ENCODE measurements at places on chromosomes 1 and 21.
A peak's percentile ranks its signal among the peaks of the same experiment; 100 is the strongest.

DNA sequence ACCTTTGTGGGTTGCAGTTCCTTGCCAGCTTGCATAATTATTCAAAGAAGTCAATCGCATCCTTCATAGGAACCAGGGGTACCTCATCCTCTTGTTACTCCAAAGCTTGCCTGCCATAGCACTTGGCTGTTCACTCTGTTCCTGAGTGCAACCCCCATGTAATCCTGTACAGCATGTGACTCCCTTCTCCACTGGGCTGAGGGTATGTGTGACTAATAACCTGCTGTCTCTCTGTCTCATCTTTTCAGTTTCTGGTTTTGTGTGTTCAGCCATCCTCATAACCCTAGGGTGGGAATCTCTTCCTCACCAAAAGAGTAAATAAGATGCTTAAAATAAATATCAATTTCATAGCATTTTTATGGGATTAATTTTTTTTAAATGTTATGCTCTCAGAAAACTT lies 351.9 kb downstream of the S1PR1 start:
- DNase-seq, result no peak

GRCh38 chr1:234543442-234544086 lies 64.6 kb upstream of the TARBP1 start:
- peak; percentile 63 for DNase-seq

GRCh38 chr1:44637702-44638411 lies 36.4 kb downstream of the TMEM53 start:
- DNase-seq, result peak; percentile 99

DNA sequence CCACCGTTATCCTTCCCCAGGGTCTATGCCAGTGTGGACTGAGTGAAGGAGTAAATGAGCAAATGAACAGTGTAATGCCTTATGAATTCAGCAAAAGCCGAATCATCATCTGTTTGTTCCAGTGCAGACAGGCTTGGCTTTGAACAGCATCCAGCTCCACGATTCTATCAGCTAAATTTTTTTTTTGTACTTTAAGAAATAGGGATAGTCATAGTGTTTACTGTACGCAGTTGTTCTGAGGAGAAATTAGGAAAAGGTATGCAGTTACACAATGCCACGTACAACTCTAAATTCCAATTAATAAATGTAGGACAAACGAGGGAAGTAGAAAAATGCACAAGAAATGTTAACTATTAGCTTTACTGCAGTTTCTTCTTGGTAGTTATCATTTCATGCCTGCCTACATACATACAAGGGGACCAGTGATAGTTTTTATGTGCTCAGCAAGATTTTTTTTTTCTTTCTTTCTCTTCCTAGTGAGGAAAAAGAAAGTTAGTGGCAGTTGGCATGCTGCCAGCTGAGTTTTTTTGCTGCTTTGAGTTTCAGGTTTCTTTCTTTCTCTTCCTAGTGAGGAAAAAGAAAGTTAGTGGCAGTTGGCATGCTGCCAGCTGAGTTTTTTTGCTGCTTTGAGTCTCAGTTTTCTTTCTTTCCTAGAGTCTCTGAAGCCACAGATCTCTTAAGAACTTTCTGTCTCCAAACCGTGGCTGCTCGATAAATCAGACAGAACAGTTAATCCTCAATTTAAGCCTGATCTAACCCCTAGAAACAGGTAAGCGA lies at the start of gene IFI44L:
TSS of gene IFI44L (plus strand) at position 646 of the 777 bp plus-strand sequence. CDS start 7,468 bp downstream, outside the sequence.
- DNase-seq, result peak; percentile 10

DNA sequence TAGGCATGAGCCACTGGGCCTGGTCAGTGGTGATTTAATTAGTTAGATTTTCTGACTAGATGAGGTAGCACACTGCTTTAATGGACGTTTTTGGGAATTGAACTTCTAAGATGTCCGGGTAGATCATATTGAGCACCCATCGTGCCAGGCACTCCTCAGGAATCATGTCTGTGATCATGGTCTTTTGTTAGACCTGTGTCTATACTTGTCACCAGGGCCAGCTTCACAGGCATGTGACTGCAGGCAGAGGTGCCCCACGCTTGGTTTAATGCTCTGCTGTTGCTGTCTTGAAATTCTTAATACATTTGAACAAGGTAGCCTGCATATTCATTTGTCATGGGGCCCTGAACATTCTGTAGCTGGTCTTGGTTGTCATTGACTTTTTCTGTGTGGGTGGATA lies 19.6 kb downstream of the UBE4B start:
- DNase-seq, result no peak

GRCh38 chr21:39079617-39080016 lies 103.6 kb downstream of the PSMG1 start:
- DNase-seq, result no peak

DNA sequence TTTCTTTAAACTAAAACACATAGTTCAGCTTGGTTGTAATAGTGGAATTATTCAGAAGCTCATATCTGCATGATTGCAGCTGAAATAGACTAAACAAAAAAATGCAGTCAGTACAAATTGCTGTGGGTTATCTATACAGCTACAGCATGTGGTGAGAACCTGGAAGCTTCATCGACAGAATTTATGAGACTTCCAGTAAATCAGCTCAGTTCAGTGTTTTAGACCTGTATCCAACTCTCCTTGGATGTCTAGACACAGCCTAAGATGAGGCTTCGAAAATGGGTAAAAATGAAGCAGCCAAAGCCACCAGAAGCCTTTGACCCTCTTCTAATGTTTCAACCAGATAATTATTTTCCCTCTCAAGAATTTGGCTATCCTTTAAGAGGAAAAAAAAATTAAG lies 127.1 kb upstream of the C1orf105 start:
- DNase-seq, result no peak

DNA sequence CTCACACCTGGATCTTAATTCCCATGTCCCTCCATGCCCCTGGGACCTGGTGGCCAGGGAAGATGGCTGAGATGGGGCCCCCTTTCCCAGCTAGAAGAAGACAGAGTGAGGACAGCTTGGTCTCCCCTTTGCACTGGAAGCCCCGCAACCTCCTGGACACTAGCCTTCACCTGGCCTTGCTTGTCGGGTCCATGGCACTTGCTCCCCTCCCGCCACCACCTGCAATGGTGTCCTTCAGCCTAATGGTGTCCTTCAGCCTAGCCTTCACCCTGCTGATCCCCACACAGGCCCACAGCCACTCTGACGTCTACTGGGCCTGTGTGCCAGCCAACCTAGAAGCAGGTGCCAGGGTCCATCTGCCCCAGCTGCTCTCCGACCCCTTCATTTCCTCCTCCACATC lies 45.9 kb upstream of the EDN2 start:
- DNase-seq, result no peak

GRCh38 chr1:161726473-161727255 lies 5.3 kb downstream of the FCRLB start:
- peak; percentile 95 for DNase-seq

DNA sequence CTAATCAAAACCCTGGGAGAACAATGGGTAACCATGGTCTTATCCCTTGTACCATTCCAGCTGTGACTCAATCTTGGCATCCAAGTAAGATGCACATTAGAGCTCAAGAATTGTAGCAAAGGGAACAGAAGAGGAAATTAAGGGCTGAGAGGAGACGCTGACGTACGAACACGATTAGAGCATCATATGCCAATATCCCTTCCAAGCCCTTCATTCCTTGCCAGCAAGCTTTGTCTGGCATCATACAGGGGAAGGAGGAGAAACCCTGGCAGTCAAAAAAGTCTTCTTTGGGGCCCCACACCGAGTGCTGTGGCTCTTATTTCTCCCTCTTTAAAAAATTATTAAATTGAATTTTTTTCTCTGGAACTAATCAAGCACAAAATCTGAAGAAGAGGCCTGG lies 120.9 kb downstream of the ASTN1 start:
- no peak for DNase-seq

- DNase-seq, result no peak
Measured at GRCh38 chr1:17014671-17015567, 3.2 kb upstream of the ATP13A2 start.

DNA sequence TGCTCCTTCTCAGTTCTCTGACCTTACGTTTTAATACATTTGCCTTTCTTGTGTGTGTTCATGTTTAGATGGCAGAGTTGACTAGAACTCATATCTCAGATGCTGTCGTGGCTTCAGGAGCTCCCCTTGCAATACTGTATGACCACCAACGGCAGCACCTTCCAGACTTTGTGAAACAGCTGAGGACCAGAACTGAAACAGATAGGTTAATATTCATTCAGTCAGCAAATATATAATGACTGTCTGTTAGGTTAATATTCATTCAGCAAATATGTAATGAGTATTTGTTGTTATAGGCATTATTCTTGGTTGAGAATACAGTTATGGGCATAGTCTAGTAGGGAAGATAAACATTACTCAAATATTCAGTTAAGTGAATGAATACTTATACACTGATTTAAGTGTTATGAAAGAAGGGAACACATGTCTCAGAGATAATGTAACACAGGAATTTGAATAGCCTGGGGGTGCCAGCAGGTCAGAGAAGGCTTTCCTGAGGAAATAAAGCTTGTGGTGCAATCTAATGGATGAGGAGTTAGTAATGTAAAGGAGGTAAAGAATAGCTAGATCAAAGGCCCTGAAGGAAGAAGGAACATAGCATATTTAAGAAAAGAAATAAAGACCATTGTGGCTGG lies 88.5 kb downstream of the CEP350 start:
- no peak for DNase-seq

GRCh38 chr1:160807247-160807646 lies 11.3 kb downstream of the LY9 start:
- no peak for DNase-seq

DNA sequence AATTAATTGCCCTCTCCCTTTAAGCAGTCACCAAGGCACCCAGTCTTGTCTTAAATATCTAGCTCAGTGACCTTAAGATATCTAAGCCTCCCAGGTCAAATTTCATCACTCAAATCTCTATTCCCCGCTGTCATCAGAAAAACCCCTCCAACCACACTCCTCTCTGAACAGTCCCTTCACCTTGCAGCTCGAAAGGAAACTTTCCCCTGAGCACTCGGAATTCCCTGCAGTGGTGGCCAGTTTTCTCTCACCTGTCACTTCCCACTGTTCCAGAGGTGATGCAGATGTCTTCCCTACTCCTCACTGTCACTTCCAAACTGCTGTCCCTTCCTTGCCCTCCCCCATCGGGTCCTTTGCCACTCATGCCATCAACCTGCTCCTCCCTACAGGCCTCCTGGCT lies 15.3 kb upstream of the SSX2IP start:
- DNase-seq, result no peak

DNA sequence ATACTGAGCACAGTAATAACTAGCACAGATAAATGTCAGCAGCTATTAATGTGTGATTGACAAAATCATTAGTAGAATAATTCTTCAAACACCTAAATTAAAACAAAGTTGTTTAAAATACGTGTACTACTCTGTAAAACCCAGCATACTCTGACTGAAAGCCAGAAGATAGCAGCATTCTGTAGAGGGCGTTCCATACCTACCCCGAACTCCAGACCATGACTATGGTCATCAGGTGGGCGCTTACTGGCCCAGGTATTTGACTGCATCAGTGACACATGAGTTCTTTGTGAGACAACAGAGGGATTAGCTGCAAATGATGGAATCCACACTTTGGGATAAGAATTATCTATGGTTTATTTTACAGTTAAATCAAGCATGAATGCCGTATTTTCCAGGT lies 139.7 kb upstream of the POGK start:
- no peak for DNase-seq

GRCh38 chr1:10113501-10113900 lies 80.7 kb downstream of the UBE4B start:
- no peak for DNase-seq

GRCh38 chr21:41280115-41280919 lies 36.3 kb upstream of the FAM3B start:
- no peak for DNase-seq

DNA sequence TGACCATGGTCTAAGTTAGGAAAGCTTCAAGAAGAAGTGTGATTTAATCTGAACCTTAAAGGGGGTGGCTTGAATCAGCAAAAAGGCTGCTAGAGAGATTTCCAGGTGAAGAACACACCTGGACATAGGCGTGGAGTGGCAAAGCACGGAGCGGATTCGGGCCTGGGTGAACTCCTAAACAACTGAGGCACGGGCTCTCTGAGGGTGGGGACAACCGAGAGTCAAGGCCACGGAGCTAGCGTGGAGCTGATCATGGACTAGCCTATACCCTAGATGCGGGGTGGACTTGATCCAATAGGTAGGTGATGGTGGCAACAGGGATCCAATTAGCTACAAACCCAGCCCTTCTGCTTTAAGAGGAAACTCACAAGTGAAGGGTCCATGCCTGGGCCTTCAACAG lies 27.8 kb downstream of the SYT2 start:
- no peak for DNase-seq

GRCh38 chr1:201019321-201019977 lies 4.1 kb downstream of the KIF21B start:
- DNase-seq, result no peak

DNA sequence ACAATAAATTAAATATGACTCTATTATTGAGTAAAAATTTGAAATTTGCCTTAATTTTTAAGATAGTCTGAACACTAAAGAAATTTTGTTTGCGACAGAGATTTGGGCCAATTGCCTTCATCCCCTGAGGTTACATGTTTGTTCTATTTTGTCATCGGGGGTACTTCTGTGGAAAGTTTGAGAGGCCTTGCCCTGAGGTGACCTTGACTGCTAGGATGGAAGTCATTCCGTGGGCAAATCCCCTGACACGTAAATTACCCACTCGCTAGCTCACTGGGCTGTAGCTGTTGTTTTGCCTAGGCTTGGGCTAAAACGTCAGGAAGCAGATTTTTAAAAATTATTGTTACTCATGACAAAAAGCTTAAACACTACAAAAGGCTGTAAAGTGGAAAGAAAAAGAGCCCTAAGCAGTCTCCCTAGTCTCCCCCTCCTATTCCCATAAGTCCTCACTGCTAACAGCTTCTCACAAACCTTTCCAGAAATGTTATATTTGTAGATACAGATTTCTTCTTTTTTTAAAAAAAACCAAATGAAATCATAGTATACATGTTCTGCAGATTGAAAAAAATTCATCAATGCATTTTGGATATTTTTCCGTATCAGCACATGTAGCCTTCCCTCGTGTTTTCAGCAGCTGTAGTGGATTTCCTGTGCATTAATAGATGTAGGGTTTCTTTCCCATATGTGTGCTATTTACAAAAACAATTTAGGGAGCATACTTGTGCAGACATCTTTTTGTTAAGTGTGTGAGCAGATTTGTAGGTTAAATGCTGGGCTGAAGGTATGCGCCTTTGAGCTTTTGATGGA lies 142.7 kb downstream of the MRPS6 start:
- no peak for DNase-seq

DNA sequence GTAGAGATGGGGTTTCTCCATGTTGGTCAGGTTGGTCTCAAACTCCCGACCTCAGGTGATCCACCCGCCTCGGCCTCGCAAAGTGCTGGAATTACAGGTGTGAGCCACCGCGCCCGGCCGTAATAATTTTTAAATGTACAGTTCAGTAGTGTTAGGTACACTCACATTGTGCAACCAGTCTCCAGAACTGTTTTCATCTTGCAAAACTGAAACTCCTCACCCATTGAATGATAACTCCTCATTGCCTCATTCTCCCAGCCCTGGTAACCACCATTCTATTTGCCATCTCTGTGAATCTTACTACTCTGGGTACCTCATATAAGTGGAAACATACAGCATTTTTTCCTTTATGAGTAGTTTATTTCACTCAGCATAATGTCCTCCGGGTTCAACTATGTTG lies 3.4 kb downstream of the NLRP3 start:
- DNase-seq, result no peak

DNA sequence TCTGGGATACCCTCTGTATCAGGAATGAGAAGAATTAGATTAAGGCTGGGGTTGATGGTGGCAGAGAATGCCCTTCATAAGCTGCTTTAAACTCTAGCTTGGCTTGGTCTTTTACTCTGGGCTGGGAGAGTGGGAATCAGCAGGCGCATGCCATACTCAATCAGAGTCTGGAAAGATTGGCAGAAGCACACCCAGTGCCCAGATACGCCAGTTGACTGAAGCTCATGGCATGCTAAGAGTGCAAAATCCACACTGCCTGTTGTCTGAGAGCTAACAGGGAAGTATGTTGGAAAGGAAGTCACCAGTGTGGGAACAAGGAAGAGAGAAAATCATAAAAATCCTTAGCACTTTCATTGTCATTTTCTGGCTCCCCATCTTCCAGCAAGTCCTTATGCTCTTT lies 53.0 kb downstream of the HMCN1 start:
- DNase-seq, result no peak
